ENCODE measurements at places on chromosomes 4 and X. TPM values are rescaled to one million over a fixed set of nuclear protein-coding genes. Genes with fewer than 3 reads are reported as not detected.

FAM47E gene
- under 0.01 TPM for total RNA-seq

SH3D19 gene
- total RNA-seq: 59.5 TPM

EDNRA gene
- total RNA-seq: 0.86 TPM

NAA11 gene
- total RNA-seq: not detected

GAGE12F gene
- total RNA-seq: not detected

TMPRSS11F gene
- not detected for total RNA-seq

MOB1B gene
- total RNA-seq: 9.5 TPM

LNX1 gene
- total RNA-seq: 0.29 TPM

Measured in myometrial cell (primary cell).